Thoracic aorta (tissue), 2 donors: ENCODE measurements at places on chromosomes 2 and 18.

DNA sequence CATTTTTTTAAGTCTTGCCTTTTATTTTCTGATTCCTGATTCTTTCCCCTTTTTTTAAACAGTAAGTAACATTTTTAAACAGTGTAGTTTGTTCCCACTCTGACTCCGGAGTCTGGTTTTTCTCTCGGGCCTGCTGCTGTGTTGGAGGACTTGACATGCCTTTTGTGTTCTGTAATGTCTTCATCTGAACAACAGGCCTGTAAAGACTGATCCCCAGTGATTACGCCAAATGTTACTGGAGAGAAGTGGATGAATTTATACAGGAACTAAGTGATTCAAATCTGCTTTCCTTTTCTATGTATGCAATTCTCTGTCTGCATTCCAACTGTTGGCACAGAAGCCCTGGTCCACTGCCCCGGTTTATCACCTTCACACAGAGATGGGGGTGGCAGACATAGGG, 54.3 kb upstream of the RMDN2 start:
- no peak for DNase-seq

DNA sequence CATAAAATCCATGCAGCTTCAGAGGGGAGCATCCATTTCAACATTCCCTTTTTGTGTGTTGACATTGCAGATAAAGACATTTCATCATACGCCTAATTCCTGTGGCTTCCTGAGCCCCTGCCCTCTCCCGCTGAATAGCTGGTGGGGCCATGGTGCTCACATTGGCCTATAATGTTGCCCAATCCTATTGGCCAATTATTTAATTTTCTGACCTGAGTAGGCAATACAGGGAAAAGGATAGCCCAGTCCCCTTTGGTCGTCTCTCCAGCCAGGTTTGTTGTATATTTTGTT, 163.8 kb upstream of the MYCN start:
- no peak for DNase-seq

GRCh38 chr2:67108231-67108630, 288.9 kb upstream of the ETAA1 start:
- no peak for DNase-seq

GRCh38 chr2:207920321-207920720, 105.0 kb downstream of the PLEKHM3 start:
- DNase-seq = no peak

GRCh38 chr2:4139731-4140130, 436.4 kb downstream of the DCDC2C start:
- no peak for DNase-seq

- DNase-seq = no peak
These were observed at the start of gene WIPF1 for GRCh38 chr2:174597345-174598047. Gene WIPF1, minus strand, starts transcription at chr2:174597804. Its CDS starts 12,231 bp downstream, at chr2:174585573.

DNA sequence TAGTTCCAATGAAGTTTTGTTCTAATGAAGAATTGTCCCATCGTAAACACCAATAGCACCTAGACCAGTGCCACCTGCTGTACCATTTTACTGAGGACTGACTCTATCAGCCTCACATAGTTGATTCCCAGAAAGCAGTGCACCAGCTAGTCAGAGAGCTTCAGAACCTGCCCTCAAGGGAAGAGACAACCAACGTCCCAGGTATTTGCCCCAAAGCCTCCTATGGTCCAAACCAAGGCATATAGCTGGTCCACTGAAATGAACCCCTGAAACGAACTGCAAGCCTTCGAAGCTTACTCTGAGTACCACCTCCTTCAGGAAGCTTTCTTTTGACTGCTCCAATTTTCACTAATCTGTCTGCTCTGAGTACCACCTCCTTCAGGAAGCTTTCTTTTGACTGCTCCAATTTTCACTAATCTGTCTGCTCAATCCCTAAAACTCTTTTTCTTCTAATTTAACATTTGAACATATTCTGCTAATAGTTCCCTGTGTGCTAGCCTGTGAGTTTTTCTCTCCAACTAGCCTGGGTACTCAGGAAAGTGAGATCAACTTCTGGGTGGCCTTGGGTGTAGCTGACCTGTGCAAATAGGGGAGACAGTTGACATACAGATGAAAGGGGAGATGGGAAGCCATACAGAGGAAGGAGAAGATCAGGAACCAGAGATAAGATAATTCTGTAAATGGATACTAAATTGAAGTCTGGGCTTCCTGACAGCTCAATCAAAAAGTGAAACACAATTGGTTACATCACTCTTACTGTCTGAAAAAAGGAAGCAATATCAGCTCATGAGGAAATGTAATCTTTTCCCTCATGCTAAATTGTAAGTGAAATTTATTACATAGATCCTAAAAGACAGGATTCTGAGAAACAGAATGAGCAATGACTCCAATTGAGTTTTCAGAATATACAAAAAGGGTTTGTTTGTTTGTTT, 33.5 kb upstream of the EML4 start:
- no peak for DNase-seq

DNA sequence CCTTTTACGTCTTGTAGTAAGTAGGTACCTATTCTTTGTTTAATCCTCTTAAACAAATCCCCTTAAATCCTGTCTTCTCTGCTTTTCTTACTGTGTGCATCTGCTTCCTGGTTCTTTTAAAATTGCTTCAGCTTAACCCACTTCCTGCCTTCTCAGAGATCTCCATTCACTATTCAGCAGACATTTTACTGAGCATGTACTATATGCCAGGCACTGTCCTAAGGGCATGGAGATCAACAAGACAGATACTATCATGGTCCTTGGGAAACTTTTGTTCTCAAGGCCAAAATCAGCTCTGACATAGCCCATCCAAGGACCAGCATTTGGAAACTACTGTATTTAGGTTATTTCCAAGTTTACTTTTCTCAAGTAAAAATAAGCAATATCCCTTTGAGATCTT, 227.5 kb downstream of the TPGS2 start:
- DNase-seq = no peak

GRCh38 chr18:24006712-24007313, 7.7 kb upstream of the TTC39C start:
- no peak for DNase-seq

DNA sequence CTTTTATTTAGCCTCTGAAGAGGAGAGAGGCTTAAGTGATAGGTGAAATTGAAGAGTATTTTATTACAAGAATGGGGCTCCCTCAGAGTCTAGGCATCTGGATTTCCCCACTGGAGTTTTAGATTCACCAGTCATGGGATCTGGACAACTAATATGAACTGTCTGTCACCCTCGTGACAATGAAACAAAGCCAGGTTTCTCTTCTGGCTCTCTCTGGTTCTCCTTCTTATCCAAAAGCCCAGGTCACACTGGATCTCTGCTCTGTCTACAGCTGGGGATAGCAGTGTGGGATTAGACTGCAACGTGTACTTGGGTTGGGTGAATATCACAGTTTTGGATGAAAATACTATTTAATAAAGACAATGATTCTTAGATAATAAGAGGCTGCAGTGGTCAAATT, 31.2 kb downstream of the LHCGR start:
- DNase-seq = no peak

- DNase-seq = no peak
These were observed 109.1 kb downstream of the PIK3C3 start for GRCh38 chr18:42064109-42064508.

DNA sequence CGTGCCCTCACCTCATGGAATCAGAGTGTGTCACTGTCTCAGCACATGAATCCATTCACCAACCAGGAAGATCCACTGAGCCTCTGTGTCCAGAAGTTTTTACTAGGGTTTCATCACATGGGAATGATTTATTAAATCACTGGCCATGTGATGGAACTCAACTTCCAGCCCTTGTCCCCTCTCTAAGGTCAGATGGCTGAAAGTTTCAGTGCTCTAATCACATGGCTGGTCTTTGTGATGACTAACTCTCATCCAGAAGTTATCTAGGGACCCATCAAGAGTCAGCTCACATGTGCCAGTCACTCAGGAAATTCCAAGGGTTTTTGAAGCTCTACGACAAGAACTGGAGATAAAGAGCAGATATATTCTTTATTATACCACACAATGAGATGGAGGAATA, 140.5 kb upstream of the GYPC start:
- DNase-seq = no peak

DNA sequence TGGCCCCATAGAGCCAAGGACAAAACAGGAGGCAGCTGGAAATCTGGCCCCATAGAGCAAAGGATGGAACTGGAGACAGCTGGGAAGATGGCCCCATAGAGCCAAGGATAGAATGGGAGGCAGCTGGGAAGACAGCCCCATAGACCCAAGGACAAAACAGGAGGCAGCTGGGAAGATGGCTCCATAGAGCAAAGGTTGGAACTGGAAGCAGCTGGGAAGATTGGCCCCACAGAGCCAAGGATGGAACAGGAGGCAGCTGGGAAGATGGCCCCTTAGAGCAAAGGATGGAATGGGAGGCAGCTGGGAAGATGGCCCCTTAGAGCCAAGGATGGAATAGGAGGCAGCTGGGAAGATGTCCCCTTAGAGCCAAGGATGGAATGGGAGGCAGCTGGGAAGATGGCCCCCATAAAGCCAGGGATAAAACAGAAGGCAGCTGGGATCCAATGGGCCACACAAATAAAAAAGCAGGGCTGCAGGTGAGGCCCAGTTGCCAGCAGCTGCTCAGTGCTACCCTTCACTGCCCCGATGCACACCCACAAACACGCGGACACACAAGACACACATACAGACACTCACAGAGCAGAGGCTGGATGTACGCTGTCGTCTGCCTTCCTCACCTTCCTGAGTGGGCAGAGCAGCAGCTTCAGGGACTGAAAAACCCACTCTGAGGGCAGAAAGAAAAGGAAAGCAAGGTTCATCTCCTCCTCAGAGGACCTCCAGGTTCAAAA, 505.4 kb upstream of the MYT1L start:
- no peak for DNase-seq

- DNase-seq = no peak
These were observed 114.5 kb downstream of the PIEZO2 start for GRCh38 chr18:11034884-11035283.

GRCh38 chr2:224952936-224953657, 89.2 kb downstream of the DOCK10 start:
- DNase-seq = no peak

GRCh38 chr2:219664944-219665343, 37.5 kb downstream of the SLC4A3 start:
- no peak for DNase-seq

- DNase-seq = no peak
These were observed 47.6 kb downstream of the MAPK4 start for GRCh38 chr18:50607378-50607926.

DNA sequence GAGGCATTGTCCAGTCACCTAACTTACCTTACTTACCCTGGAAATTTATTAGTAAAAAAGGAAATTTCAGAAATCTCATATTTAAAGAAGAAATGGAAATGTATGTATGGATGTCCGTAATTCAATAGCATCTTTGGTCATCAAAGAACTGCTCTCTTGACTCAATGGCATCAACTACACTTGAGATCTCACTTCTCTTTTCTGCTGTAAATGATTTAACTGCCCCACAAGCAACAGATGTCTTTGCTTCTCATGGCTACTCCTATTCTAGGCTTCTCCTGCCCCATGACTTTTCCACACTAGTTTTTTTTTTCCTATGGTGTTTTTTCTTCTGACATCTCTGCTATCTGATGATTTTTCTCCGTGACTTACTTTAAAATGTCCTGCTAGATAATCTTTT, 34.0 kb upstream of the ERMN start:
- DNase-seq = no peak

DNA sequence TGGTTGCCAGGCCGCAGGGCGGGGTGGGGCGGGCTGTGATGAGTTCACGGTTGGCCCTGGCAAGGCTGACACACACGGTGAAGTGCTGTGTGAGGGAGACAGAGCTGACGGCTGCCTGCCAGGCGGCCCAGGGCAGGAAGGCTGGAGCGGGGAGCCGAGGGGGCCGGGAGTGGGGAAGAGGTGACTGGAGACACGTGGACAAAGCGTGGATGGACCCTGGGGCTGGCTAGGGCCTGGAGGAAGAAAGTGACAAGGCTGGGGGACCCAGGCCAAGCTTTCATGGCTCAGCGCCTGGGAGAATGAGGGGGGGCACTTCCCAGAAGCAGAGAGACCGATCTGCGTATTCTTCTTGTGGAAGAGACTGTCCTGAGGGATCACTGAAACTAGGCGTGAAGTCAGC, 123.2 kb downstream of the DYSF start:
- peak; percentile 10 for DNase-seq

DNA sequence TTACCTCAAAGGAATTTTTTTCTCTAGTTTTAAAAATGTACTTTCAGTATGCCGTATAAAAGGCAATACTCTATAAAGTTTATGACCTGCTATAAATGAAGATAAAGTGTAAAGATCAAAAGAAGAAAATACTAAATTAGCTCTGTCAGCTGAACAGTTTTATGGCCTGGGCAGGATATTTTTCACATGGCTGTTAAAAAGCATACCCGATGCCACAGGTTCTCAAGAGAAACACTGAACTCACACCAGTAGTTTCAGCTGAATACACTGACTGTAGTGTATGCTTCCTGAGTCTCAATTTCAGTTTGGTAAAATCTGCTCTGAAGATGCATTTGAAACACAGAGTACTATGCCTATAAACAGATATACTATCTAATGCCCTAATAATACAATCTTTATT, 126.0 kb downstream of the PIGN start:
- DNase-seq = no peak

DNA sequence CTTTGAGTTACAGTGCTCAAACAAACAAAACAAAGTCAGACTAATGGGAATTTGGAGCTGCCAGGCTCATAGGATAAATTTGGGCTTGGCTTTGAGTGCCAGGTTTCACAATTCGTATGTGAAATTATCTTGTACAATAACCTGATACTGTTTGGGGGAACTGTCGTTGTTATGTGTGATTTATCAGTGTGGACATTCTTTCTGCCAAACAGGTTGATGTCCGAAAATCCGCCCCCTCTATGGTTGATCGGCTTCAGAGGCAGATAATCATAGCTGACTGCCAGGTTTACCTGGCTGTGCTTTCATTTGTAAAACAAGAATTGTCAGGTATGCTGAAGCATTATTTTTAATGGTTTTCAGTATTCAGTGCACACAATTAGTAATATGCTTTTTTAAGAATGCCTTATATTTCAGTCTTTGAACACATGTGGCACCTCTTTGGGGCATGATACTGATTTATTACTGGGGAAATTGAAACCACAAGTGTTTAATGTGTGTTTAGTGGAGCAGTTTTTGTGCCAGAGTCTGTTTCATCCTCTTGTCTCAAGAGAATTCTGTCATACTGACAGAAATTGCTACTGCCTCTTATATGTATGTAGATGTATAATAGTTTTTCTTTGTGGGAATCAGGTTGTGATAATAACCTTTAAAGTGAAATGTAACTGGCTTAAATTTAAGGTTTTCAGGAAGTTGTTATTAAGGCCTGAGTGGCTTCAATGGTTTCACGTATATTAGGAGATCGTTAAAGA, 54.6 kb downstream of the TTC39C start:
- DNase-seq = no peak

DNA sequence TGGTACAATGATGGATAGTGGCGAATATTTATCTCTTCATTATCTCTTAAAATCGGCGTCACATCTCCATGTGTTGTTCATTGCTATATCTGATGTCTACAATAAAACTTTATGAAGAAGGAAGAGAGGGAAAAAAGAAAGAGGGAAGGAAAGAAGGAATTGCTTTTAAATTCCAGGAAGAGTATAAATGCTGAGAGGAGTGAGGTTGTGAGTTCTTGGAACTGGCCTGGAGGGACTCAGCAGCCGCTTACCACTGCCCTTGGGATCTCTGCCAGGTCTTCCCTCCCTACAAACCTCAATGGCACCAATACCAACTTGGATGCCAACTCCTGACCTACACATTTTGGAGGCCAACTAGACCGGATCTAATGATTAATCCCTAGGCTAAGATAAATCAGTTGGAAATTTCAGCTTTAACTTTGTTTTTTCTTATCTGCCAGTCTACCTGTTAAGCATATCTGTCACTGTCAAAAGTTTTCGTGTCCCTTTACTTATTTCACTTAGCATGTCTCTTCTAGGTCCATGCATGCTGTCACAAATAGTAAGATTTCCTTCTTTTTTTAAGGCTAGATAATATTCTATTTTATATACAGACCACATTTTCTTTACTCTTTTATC, 9.8 kb downstream of the SCN9A start:
- no peak for DNase-seq
